Inflammatory macrophage treated with lipopolysaccharide for 1 hour (primary cell): ENCODE measurements at places on chromosomes 13 and 19.
A peak's percentile ranks its signal among the peaks of the same experiment; 100 is the strongest.

GRCh38 chr13:97723655-97724054, 229.8 kb upstream of the IPO5 start:
- DNase-seq, result no peak

GRCh38 chr19:33194886-33195644, 935 bp downstream of the LRP3 start:
- DNase-seq, result peak; percentile 48

DNA sequence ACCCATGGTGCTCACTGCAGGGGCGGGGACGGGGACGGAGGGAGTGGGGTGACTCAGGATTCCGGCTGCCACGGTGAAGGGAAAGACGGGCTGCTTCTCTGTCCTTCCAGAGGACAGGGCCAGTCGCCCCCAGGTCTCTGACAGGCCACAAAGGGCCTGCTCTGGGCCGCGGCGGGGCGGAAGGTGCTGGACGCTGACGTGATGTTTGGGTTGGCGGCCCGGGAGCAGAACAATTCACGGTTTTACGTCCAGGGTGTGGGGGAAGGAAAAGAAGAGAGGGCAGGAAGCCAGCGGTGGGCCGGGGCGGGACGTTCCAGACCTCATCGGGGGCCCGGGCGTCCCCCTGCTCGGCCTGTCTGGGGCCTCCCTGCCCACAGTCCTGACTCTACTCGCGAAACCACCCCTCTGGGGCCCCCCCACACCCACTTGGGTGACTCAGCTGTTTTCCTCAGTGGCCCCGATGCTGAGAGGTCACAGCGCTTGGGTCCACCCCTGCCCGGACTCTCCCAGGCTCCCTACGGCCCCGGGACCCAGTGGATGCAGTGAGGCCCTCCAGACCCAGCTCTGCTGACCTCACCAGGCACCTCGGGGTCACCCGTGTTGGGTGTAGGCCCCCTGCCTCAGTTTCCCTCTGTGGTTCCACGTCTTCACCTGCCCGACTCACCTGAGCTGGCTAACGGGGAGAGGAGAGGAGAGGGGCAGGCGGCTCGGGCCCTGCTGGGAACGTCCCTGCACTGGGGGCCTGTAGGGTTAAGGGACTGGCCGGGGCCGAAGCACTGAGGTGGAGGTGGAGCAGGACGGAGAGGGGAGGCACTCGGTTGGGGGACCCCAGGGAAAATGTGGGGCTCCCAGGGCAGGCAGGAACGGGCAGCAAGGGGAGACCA, 29.2 kb downstream of the PIP5K1C start:
- peak; percentile 86 for DNase-seq

DNA sequence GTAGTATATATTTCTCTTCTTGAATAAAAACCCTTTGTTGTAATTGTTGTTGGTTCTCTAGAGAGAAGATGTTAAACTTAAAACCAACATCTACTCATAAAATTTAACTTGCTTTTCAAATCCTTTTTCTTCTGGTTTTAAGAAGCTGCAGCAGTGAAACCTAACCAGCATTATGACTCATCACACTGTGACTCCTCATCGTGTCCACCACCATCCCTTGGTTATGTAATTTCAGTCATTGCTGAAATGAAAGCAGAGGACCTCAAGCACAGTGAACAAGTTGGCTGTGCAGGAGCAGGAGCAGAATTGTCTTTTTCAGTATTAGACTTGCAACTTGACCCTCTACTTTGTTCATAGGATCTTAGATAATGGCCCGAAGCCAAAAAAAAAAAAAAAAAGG, 64.9 kb upstream of the HTR2A start:
- DNase-seq, result peak; percentile 87

GRCh38 chr13:112687836-112688559, 1.8 kb upstream of the ATP11A start:
- no peak for DNase-seq

GRCh38 chr13:27055526-27055925, 116.1 kb downstream of the USP12 start:
- no peak for DNase-seq

DNA sequence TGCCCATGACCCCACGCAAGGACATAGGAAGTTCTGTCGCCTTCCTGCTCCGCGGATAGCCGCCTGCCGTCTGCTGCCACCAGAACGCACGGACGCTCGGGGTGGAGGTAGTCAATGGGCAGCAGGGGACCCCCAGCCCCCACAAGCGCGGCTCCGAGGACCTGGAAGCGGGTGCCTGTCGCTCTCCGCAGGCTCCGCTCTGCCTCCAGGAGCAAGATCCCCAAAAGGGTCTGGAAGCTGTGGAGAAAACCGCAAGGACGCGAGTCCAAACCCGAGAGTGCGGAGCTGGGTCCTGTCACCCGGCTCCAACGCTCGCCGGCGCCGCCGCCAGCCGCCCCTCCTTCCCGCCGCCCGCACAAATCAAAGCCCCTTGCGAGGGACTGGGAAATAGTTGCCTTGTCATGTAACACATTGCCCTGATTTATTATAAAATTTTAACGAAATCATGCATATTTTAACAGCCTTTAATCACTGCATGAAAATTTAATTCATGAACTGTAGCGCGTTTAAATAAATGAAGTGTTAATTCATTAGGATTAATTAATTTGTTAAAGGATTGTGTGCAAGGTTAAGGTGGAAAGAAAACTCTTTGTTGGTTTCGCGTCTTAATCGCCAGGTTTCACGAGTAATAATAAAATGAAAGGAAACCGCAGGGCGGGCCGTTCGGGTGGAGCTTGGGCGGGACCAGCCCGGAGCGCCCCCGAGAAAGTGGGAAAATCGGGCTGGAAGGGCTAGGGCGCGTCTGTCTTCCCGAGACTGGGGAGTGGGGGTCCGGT, 5.5 kb upstream of the POU4F1 start:
- no peak for DNase-seq

GRCh38 chr19:51103926-51104341, 4.3 kb downstream of the CTU1 start:
- DNase-seq, result no peak

DNA sequence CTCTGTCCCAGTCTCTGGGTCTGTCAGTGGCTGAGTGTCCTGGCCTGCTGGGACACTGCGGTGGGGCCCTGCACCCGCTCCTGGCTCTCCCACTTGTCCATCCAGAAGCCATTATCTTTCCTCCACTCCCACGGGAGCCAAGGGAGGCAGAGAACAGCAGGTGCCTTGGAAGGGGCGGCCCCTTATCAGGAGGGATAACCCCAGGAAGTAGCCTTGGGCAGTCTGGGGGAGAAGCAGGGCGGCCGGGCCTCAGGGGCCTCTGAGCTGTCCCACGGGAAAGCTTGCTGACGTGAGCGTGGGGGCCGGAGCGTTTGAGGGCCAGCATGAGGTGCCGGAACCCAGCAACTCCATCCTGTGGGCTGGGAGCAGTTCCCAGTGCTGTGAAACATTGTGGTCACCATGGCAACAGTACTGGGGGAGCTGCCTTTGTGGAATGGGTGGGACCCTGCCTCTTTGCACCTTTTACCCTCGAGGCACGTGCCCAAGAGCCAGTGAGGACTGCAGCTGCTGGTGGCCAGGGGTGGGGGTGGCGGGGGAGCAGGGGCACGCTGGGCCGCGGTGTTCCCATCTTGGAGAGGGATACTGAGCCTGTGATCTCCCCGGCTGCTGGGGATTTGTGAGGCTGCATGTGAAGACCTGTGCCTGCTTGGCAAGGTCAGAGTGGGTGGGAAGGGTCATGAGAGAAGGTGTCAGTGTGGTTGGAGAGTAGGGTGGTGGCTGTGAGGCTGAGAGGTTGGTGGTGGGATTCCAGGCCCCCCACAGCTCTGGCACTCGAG, 20.9 kb downstream of the KLHL26 start:
- DNase-seq, result peak; percentile 17

DNA sequence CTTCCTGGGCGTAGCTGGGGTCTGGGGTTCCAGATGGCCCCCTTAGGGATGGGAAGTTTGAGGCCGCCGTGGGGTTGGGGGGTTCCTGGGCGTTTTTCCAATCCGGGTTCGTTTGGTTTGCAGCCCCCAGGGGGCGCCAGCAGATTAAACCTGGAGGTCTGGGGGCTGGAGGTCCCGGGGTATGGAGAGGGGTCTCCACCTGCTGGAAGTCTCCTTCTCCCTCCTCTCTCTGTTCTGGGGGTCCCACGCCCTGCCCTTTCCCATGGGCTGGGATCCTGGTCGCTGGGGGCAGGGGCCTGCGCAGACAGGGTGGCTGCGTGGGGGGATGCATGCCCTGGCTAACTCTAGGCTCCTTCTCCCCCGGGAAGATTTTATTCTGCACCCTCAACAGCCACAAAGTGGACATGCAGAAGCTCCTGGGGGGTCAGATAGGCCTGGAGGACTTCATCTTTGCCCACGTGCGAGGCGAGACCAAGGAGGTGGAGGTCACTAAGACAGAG, 899 bp downstream of the GIPC3 start:
- DNase-seq, result no peak

- no peak for DNase-seq
Measured at GRCh38 chr13:31859571-31859970, 120.2 kb downstream of the RXFP2 start.

GRCh38 chr13:108212886-108213285, 2.5 kb downstream of the LIG4 start:
- no peak for DNase-seq

GRCh38 chr13:44972956-44973581, 16.2 kb downstream of the NUFIP1 start:
- DNase-seq, result peak; percentile 12

DNA sequence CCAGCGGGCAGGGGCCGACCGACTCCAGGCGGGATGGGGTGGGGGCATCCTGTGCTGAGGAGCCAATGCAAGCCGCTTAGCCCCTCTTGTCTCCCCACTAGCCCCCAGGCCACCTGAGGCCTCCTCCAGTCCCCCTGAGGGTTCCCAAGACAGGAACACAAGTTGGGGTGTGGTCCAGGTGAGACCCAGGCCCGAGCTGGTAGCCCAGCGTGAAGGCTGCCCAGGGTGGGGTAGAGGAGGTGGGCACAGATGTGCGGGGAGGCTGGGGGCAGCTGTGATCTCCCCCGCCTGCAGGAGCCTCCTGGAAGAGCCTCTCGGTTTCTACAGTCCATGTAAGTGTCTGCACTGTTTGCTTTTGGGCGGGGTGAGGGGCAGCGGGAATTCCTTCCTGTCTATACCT, 10.4 kb downstream of the TLE6 start:
- no peak for DNase-seq
